ENCODE measurements at places on chromosomes 12 and 14.

DNA sequence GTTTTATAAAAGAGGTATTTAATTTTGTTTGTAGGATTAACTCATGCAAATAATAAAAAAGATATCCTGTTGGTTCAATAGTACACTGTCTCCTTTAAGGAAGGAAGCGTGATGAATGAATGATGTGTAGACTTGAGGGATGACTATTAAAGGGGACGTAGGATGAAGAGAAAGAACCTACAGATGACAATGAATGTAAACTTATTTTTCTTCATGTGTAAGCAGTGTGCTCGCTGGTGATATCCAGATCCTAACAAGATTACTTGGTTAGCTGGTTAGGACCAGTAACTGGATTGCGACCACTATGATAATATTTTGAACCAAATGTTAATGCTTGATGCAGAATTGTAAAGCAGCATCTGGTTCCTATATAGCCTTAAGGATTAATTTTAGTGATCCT is 2.6 kb downstream of the ARF6 start:
- no peak for DNase-seq

DNA sequence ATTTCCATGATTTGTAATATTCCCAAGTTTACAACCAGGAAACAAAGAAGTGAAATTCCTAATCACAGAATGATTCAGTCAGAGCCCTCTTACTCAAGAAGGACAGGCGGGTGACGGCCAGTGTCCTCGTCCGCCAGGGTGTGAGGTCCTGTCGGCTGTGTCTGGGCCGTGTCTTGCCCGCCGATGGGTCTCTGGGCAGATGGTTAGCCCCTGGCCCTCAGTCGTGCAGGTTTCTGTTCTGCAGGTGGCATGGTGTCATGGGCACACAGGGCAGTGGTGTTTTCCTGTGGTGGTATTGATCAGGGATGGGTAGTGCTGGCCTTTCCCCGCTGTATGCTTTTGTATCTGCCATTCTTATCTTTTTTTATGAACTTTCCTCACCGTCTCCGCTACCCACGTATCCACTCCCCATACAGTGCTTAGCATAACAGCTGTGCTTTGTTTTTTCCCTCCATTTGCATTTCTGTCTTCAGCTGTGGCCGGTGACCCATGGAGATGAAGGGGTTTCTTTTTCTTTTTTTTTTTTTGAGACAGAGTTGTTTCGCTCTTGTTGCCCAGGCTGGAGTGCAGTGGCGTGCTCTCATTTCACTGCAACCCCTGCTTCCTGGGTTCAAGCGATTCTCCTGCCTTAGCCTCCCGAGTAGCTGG is 100.7 kb downstream of the TSPAN9 start:
- DNase-seq, result no peak

DNA sequence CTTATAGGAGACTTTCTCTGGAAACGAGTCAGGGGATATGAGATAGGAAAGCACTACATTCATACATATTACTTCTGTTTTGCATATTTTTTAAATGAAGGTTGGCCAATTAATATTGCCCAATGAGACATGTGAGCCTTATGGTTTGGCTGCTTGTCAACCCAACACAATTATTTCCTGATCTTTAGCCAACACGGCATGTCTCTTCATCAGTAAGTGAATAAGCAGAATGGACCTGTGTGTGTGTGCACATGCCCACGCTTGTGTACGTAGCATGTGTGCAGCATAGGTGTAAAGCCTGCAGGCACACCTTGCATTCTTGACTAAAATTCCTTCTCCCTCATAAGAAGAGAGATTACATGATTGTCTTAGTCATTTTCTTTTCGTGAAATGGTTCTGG is 88.3 kb downstream of the STON2 start:
- DNase-seq, result no peak

- no peak for DNase-seq
Measured at GRCh38 chr14:37864861-37865718, 269.7 kb downstream of the TTC6 start.

DNA sequence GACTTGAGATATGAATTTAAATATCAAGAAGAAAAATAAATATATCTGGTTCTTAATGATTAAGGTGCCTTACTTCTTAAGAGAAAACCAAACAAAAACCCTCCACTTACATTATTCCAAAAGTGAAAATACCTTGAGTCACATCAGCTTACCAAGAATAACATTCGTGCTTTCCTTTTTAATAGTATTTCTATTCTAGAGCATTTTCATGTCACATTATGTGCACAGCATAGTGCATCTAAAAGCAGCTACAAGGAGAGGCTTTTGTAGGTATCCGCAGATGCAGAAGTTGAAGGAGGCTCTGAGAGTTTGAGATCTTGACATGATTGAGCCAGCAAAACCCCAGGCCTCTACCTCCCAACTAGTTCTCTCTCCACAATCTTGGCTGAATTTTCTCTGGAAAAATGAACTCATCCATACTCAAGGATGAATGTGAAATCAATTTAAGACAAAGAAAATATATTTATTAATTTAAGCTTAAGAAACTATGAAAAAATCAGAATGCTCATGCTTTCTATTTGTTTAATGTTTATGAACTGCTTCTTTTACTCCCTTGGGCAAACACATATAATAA is 275.0 kb downstream of the AKAP6 start:
- no peak for DNase-seq

DNA sequence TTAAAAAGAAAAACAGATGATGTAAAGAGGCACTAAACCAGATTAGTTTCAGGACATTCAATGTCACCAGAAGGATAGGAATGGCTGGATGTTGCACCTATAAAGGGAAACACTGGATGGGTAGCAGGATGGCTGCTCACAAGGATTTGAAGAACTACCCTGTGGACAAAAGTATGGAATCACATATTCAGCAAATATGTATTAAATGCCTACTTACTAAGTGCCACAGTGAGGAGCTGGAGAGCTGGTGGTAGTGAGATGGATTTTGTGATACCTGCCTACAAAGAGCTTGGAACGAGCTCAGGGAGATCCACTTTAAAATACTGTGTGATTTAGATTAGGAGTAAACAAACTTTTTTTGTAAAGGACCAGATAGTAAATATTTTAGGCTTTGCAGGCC is 316.2 kb downstream of the PAWR start:
- DNase-seq, result no peak

GRCh38 chr14:68312300-68312699 is 480.6 kb downstream of the ZFP36L1 start:
- DNase-seq, result no peak

- DNase-seq, result no peak
Measured at GRCh38 chr12:29672580-29672979, 111.2 kb downstream of the TMTC1 start.

DNA sequence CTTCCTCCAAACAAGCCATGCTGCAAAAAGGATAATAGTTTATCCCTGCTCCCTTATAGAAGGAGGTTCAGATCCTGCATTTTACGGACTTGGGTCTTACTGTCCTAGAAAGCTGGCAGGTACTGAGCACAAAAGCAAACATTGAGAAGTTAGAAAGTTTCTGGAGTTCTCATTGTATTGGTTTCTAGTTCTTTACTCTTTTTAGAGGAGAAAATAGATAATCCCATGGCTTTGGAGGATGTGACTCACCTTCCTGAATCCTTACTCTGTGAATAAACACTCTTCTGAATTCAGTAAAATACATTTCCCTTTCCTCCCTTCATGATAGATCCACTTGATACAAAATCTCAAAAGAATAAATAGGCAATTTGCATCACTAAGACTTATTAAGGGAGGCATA is 188.9 kb downstream of the NPAS3 start:
- no peak for DNase-seq

GRCh38 chr14:64038841-64039542 is 186.2 kb downstream of the SYNE2 start:
- DNase-seq, result no peak

GRCh38 chr12:32761716-32762115 is 6.0 kb upstream of the YARS2 start:
- no peak for DNase-seq

GRCh38 chr14:53894456-53894855 is 62.2 kb downstream of the BMP4 start:
- DNase-seq, result no peak

DNA sequence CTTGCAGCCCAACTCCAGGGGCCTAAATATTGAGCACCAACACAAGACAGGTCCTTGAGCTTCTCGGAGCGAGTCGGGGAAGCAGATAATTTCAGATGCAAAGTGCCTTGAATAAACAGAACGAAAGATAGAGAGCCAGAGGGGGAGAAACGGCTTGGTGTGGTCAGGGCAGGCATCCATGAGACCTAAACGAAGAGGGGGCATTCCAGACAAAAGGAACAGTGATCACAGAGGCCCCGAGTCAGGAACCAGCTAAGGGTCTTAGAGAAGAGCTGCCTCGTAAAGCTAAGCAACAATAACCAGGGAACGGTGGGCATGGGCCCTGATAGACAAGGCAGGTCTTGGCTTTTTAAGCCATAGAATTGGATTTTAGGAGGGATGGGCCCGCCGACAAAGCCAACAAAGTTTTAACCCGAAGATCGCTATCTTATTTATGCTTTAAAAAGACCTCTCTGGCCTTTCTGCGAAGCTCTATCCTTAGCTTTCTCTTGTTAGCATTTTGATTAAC is 421 bp upstream of the ACADS start:
- no peak for DNase-seq

DNA sequence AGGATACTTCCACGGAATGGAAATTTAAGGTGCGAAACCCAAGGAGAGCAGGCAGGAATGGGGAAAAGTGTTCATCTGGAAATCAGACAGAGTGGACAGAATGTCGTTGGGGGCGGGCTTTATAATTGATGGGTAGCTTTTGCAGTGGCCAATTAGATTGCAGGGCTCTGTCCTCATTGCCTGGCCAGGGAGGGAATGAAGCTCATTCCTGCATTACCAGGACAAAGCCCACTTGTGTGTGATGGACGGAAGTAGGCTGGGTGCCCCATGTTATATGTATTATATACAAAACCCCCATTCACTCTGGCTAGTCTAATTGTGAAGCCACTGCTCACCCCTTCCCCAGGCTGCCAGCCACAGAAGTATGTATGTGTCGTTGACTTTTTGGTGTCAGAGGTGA is 23.6 kb downstream of the ZNF664 start:
- no peak for DNase-seq

GRCh38 chr12:105190530-105190929 is 45.4 kb downstream of the APPL2 start:
- no peak for DNase-seq

- peak; percentile 74 for DNase-seq
Measured at GRCh38 chr14:75295491-75296345, 17.1 kb downstream of the FOS start.

DNA sequence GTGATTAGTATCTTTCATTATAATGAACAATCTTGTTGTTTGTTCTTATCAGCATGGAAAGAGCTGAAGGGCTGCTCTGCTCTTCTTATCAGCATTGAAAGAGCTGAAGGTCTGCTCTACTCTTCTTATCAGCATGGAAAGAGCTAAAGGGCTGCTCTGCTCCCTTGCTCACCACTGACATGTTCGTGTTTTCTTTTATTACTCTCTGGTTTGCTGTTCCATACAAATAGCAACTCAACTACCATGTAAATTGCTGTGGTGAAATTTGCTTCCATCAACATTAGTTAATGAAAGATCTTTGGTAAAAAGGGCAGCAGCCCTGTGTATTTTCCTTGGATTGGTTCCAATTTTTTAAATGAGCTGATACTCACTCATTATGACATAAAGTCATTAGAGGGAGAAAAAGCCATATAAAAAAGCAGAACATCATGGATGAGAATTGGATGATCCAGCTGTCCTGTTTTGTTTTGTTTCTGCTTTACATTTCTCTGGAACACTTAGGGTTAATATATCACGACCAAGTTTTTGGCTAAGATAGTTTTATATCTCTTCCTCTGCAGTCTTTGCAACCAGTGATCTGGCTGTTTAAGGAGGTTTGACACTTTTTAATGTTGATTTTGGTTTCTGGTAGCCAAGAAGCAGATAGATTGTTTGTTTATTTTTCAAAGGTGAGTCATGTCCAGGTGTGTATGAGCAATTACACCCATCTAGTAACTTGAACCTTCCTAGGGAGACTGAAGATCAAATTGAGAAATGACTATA is 356.6 kb downstream of the CEP128 start:
- DNase-seq, result no peak

- DNase-seq, result no peak
Measured at GRCh38 chr12:10227648-10228047, 15.0 kb downstream of the GABARAPL1 start.

DNA sequence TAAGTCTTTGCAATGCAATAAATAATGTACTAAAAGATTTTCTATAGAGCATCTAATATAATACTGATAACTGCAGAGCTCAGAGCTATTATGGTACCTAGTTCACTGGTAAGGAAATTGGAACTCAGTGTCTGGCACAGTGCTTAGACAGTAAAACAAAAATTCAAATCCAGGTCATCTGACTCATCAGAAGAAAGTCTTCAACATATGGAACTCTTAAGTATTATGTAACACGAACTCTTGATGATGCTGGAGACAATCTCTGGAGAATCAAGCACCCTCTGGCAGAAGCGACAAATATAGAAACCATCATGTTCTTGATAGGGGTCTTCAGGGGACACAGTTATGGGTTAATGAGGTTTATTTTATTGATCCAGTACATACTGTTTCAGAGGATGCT is 37.3 kb upstream of the TRHDE start:
- DNase-seq, result no peak

- DNase-seq, result no peak
Measured at GRCh38 chr14:57189070-57189469, 79.6 kb downstream of the EXOC5 start.

- no peak for DNase-seq
Measured at GRCh38 chr14:104361101-104361591, 218.4 kb upstream of the C14orf180 start.

DNA sequence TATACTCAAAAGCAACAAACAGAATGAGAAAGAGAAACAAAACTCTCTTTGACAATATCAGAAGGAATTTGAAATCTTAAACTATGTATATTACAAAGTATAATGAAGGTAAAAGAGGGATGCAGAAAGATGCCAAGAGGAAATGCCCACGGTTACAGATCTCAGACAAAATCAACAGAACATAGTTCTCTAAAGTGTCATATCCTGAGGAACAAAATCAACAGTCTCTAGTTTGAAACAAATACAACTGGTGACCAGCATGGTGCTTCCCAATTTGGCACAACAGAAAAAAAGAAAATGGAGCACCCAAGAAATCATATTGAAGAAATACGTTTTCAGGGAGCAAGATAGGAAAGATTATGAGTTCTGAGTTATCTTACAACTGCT is 116.5 kb downstream of the METTL25 start:
- DNase-seq, result no peak

- DNase-seq, result no peak
Measured at GRCh38 chr14:46686652-46687051, 35.1 kb upstream of the RPL10L start.

GRCh38 chr14:81509838-81510452 is 23.7 kb downstream of the SEL1L start:
- no peak for DNase-seq

DNA sequence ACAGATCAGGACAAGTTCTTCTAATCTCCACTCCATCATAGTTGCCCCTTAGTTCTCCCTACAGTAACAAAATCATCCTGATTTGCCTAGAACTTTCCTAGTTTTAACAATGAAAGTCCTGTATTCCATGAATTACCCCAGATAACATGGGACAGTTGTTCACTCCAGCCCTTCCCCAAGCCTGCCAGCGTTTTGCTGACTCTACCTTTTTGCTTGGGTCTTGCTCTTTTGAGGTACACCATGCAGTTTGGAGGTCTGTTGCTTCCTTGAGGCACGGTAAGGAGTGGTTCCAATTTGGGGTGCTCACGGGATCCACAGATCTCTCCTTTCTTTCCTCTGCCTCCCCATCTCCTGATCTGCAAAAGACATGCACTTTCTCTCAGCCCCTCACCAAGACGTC is 61.6 kb upstream of the DYRK2 start:
- DNase-seq, result no peak

- DNase-seq, result no peak
Measured at GRCh38 chr12:7369274-7369729, 65.4 kb downstream of the ACSM4 start.

- no peak for DNase-seq
Measured at GRCh38 chr12:55336002-55336401, 5.5 kb downstream of the OR6C3 start.
